HT1080 (cell line): ENCODE measurements at places on chromosomes 2 and 18.

GRCh38 chr18:13389491-13390131 is 171.1 kb downstream of the LDLRAD4 start:
- DNase-seq: no peak

GRCh38 chr2:113211226-113212105 is 37.7 kb downstream of the PSD4 start:
- DNase-seq: peak; percentile 74

DNA sequence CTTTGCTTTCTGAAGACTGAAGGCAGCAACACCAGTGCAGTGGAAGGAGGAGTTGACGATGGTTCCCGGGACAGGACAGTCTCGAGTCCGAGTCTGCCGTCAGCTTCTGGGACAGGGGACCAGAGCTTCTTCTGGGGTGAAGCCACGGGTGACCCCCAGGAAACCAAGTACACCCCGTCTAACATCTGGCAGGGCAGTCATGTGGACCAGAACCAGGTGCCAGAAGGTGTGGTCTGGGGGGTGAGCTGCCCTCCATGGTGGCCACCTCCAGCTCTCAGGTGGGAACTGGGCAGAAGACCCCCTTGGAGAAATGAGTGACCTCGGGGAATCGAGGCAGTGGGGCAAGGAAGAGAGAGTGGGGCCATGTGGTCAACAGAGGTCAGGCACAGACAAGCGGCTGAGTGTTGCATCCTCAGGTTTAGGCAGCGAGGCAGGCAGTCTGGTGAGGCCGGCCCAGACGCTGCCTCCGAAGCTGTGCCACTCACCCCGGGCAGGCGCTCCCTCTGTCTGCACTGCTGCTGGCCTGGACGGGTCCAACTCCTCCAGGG is 204.3 kb downstream of the HDAC4 start:
- DNase-seq: no peak

- peak; percentile 17 for DNase-seq
These were observed 215.6 kb downstream of the HAUS1 start for GRCh38 chr18:46319783-46320182.
